ENCODE measurements at places on chromosomes 5 and 9.

DNA sequence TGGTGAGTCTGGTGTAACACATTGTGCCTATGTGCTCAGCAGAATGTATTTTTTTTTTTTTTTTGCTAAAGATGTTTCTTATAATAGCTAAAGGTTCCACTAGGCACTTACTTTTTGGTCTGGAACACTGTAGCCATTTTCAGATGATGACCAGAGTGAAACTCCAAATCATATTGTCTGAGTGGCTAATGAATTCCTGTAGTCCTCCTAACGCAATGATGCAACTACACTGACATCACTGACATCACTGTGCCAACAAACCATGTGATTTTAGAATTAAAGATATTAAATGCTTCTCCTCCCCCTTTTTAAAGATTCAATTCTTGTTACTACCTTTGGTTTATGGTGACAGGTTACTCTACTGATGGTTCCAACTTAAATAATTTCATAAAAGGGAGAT, 28.8 kb downstream of the JAKMIP2 start:
- DNase-seq: no peak

- DNase-seq: no peak
Measured at GRCh38 chr9:95268681-95269080, 48.8 kb downstream of the FANCC start.

DNA sequence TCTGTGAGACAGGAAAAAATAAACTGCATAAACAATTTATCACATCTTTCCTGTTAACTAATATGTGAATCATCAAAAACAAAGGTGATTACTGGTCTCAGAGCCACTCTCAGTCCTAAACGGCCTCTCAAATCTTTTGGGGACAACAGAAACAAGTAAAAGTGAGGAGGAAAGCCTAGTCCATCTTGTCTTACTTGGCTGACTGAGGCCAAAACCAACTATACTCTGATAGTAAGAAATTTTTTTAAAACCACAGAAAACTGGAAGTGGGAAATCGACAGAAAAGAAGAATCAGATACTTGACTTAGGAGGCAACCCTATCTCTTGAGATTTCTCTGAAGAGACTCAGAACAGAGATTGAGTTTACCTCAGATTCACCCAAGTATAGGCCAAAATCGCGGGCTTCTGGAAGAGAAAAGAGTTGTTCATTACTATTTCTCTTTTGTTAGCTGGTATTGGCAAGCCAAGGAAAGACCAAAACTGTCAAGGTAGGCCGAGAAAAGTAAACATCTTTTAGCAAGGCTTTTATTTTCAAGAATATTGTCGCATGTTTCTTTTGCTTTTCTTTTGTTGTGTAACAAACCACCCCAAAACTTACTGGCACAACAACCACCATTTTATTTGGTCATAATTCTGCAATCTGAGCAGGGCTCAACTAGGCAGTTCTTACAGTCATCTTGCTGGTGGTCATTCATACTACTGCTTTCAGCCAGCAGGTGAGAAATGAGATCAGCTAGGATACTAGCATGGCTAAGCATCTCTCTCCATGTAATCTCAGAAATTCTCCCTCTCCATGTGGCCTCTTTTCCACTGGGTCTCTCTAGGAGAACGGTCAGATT, 46.1 kb downstream of the RFX3 start:
- DNase-seq: no peak

- DNase-seq: no peak
Measured at GRCh38 chr5:54610197-54610944, 92.8 kb downstream of the SNX18 start.

DNA sequence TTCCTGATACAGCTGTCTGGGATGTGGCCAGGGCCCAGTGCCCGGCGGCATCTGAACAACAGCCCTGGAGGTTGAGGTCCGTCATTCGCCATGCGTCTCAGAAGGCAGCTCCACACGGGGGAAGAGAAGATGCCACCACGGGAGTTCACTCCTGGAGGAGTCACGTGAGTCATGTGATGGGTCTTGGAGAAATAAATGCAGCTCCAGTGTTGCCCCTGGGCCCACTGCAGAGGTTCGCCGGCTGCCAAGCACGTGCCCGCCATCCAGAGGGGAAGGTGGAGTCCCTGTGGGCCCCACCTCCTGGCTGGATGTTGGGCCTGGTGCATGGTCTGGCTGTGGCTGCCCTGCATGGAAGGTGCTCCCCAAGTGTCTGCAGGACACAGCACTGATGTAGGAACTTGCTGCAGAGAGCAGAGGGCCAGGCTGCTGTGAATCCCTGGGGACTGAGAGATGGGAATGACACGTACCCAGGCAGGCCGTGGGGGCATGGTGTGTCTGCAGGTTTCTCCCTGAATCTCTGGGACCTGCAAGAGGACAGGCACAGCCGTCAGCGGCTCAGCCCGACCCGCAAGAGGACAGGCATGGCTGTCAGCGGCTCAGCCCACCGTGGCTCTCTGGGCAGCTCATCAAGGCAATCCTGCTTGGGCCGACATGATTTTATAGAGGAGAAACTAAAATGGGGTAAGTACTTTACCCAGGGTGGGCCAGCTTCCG, 418.3 kb upstream of the IRX4 start:
- no peak for DNase-seq

- no peak for DNase-seq
Measured at GRCh38 chr5:151068433-151069197, 12.2 kb downstream of the TNIP1 start.

GRCh38 chr5:59164041-59164830, 581.4 kb downstream of the RAB3C start:
- no peak for DNase-seq

- no peak for DNase-seq
Measured at GRCh38 chr5:142145106-142145900, 36.7 kb downstream of the NDFIP1 start.

DNA sequence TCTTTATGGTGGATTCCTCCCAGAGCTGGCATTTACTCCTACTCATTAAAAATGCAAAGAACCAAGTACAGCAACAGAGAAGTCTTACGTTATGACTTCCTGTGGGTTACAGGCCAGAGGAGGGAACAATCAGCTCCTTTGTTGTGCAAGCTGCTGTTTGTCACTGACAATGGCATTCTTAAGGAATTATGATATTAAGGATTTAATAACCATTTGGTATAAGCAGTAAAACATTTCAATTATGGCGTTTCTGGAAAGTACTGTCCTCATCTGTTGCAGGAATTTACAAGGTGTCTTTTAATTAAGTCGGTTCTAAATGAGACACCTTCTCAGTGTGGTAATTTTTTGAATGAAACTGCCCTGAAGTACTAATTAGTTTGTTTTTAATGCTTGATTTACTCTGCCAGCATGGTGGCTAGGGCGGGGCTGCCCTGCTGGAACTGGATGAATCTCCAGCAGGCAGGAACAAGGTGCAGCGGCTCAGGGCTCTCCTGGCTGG, 49.1 kb upstream of the VDAC1 start:
- DNase-seq: no peak

- DNase-seq: no peak
Measured at GRCh38 chr5:127934791-127935256, 148.7 kb upstream of the SLC12A2 start.

GRCh38 chr5:17213938-17214337, 3.5 kb upstream of the BASP1 start:
- no peak for DNase-seq

DNA sequence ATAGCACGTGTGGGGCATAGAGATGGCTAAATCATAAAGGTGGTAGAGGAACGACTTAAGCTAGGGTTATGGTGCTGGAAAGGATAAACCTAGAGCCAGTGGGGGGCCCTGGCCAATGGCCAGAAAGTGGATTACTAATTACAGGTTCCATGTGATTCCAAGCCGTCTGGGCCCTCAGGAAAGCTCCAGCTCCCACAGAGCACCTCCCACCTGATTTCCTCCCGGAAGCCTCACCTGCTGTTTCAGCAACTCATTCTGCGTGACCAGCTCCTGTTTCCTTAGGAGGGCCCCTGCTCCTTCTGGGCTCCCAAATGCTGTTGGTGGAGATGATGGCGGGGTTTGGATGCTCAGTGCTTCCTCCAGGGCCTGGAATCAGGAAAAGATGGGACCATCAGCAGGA, 16.2 kb downstream of the GPX3 start:
- no peak for DNase-seq

DNA sequence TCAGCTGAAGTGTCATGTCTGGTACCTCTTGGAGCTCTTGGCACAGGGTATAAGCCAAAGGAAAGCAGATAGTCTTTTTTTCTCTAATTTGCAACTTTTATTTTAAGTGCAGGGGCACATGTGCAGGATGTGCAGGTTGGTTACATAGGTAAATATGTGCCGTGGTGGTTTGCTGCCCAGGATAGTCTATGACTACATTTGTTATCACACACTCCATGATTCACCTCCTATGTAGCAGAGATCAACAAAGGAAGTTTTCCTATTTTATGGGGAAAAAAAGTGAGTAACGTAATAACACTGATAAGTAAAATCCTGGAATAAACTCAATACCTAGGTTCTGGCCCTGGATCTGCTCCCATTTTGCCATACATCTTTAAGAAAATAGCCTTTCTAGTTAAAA, 234.6 kb downstream of the CAAP1 start:
- no peak for DNase-seq

DNA sequence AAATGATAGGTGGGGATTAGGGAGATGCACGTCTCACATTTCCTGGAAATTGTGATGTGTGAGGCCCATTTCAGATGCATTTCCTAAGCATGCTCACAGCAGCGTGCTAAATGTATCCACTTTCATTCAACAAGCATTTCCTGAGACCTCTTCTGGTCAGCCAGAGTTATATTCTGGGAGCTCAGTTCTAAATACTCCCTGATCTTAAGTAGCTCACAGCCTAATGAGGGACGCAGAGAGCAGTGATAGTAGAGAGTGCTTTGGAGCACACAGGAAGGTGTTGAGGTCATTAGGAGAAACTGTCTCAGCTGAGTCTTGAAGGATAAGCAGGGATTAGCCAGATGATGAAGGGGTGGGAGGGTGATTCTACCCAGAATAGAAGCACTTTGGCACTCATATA, 46.2 kb upstream of the FSD1L start:
- DNase-seq: no peak

GRCh38 chr9:5111696-5112095, 73.7 kb downstream of the INSL6 start:
- DNase-seq: no peak

DNA sequence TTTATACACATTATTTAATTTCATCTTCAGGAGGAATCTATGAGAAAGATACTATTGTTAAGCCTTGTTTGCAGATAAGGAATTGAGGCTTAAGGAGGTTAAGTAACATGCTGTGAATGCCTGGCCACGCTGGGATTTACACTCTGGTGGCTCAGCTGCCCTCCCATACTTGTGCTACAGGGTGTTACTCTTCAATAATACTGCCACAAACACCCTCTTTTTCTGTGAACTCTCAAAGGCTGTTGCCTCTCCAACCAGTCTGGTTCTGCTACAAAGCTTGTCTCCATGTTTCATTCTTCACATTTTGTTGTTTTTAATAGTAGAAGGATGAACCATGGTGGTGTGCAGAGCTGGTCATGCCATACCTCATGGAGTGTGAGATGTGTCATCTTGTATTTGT, 76.7 kb upstream of the TNFAIP8 start:
- DNase-seq: no peak

DNA sequence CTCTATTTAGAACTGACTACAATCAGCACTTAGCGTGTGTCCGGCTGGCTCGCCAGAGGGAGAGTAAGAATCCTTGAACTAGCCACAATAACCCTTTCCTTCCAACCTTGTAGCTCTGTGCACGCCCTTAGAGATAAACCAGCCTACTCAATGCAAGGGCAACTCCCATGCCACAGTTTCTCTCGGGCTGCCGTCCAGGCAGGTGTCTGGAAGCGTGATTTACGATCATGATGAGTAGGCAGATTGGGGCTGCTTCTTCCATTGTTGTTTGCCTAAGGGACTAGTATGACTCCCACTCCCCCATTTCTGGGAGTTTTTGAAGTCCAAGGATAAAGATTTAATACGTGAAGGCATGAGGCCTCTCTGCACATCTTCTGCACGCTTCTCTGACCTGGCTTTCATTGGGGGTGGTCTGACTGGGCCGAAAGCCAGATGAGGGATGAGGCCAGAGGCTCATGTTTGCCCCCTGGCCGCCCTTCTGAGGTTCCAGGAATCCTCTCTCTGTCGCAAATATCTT, 134.0 kb upstream of the MYO10 start:
- no peak for DNase-seq

DNA sequence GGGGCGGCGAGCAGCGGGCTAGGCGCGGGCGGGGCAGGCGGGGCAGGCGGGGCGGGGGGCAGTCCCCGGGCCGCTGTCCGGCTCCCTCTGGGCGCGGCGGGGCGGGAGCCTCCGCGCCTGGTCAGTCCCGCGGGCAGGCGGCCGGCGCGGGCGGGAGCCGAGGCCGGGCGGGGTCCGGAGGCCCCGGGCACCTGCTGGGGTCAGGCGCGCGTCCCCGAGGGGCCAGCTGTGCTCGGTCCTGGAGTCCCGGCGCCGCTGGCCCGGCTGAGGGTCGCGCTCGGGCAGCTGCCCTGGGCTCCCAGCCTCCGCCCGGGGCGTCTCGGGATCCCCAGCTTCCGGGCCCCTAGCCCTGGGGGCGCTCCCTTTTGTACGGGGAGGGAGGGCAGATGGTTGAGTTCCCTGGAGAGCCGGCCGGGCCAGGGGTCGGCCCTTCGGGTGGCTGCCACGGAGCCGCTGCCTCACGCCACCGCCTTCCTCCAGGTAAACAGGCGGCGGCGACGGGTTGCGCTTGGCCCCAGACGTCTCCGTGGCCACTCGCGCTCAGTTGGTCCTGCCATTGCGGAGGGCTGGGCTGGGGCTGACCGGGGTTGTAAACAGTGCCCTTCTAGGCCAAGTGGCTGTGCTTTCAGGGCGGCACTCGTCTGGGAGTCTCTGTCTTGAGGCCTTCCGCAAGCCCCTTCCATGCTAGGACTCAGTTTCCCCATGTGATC, 473 bp downstream of the ZBTB34 start:
- no peak for DNase-seq

- no peak for DNase-seq
Measured at GRCh38 chr9:5563886-5564285, 53.6 kb downstream of the PDCD1LG2 start.

DNA sequence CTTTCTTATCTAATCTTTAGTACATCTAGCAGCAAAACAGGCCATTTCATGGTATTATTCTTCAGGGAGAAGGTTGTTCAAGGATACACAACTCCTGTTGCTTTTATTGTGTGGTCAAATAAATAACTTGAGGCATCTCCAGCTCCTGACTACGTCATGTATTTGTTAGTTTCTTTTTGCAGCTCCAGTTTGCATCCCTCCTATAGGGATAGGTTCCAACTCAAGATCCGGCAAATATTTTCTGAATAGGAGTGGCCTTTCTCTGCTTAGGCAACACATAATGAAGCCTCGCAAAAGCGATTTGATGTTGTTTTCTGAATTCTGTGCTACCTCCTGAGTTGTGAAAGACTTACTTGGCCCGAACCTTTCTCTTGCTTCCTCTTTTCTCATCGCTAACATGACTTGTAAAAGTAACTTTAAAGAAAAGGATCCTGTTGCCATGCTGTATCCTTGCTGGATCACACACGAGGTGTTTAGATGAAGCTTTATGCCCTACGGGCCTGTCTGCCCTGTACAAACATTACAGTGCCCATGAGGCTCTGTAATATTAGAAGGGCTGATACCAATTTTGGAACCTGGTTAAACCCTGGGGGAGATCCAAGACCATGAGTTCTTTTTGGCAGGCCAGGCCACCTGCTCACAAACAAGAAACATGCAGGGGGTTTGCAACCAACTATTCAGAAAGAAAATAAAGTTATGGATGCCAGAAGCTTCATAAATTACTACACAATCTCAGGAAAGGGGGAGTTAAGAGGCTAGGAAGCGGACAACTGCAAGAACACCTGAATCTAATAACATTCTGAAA, 149.8 kb upstream of the FGF10 start:
- no peak for DNase-seq

- DNase-seq: peak; percentile 43
Measured at GRCh38 chr9:72271613-72272478, 93.2 kb downstream of the ZFAND5 start.

Measured in 8988T (cell line).